Activated naive CD4-positive, alpha-beta T cell treated with anti-CD3 and anti-CD28 coated beads, Interleukin-2, amount 10 ng/mL, durations not matched to agents 7 days and 5 days (primary cell): ENCODE measurements at places on chromosomes 3 and 15.

DNA sequence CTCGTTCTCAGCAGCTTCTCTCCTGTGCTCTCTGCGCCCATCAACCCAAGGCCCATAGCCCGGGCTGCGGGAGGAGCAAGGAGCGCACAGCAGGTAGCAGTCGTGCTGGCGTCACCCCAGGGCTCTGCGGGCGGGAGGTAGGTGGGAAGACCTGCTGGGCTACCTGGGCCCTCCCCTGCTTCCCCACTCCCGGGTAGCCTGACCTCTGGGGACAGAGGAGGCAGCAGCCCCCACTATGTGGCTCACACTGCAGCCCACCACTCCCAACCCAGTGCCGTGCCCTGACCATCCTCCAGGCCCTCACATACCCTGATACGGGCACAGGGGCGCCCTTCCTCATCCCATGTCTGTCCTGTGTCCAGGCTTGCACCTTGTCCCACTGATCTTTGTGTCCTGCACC, 171.0 kb downstream of the NSMCE3 start:
- no peaks in the 10 kb centered on the region for H3K27me3 ChIP-seq
- peaks cover 3% of the 10 kb centered on the region for H3K4me1 ChIP-seq
- H3K4me3 ChIP-seq: no peak overlapping the region

- peaks cover 40% of the 10 kb centered on the region for H3K27me3 ChIP-seq
- no peak overlapping the region for H3K4me3 ChIP-seq
- H3K4me1 ChIP-seq: no peaks in the 10 kb centered on the region
- H3K27ac ChIP-seq: no peak overlapping the region
- DNase-seq: no peak
These were observed 53.7 kb downstream of the ADCY5 start for GRCh38 chr3:123395235-123395634.

DNA sequence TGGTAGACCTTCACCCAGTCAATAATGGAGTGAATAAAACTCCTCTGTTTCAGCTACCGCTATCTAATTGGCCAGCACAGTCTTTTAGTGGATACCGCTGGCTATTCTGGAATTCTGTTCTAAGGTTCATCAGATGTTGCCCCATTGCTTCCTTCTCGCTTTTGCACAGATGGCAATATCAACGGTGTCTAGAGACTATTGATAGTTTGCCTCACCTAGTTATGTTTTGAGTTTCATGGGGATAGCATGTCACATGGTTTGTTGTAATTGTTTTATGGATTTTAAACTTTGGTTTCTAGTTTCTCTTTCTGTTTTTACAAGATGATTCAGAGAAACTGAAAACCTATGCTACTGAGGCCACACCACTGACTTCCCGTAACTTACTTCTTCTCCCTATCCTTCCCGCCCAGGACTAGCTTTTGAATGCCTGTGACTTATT, 2.0 kb downstream of the XRN1 start:
- H3K27ac ChIP-seq: peak overlapping the region; percentile 98
- peaks cover 36% of the 10 kb centered on the region for H3K4me1 ChIP-seq
- peaks cover 4% of the 10 kb centered on the region for H3K27me3 ChIP-seq
- peak; percentile 50 for DNase-seq
- H3K36me3 ChIP-seq: peaks cover 38% of the 10 kb centered on the region

DNA sequence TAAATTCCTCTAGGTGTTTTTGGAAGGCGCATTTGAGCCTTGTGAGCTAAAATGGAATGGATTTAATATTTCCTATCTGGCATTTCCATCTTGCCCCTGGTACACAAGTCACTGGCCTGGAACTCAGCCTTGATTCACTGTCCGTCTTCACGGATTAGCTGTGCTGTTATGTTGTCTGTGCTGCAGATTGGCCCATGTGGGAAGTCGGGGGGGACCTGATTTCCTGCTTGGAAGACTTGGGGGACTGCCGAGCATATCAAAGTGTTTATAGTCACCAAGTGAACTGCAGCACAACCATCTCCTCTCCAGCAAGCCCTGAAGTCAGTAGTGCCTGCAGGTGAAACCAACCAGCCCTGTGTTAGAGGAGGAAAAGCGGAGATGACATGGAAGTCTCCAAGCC, 12.2 kb downstream of the GHRL start:
- peaks cover 60% of the 10 kb centered on the region for H3K36me3 ChIP-seq
- H3K27me3 ChIP-seq: no peaks in the 10 kb centered on the region
- peaks cover 38% of the 10 kb centered on the region for H3K4me1 ChIP-seq
- H3K27ac ChIP-seq: no peak overlapping the region
- H3K4me3 ChIP-seq: no peak overlapping the region

DNA sequence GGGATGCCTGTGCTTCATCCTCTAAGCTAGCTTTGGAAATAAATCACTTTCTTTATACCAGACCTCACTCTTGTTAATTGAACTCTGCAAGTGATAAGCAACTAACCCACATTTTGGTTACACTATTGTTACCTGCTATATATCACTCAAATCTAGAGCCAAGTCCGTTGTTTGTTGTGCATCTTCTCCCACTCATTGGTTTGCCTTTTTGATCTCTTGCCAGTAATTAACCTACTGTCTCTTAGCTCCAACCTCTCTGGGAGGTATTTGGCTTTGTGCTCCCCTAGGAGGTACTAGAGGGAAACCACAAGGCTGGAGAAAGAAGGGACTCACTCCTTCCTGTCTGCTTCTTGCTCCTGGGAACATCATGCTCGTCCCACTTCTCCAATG, 12.8 kb upstream of the CRBN start:
- no peak for DNase-seq
- no peaks in the 10 kb centered on the region for H3K36me3 ChIP-seq
- no peaks in the 10 kb centered on the region for H3K27me3 ChIP-seq
- peak overlapping the region; percentile 83 for H3K27ac ChIP-seq
- no peak overlapping the region for H3K4me3 ChIP-seq

DNA sequence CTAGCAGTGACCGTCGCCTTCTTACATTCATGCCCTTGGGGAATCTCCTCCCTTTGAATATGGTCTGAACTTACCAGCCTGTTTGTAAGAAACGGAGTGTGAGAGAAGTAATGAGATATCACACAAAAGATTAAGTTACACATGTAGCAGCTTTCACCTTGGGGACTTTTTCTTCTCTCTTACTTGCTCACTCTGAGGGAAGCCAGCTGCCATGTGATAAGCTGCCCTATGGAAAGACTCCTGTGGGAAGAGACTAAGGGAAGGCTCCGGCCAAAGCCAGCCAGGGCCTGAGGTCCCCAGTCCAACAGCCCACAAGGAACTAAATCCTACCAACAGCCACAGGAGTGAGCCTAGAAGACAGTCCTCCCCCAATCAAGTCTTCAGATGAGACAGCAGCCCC, 190.4 kb upstream of the TSC22D2 start:
- H3K4me3 ChIP-seq: no peak overlapping the region
- no peak for DNase-seq
- H3K4me1 ChIP-seq: peaks cover 2% of the 10 kb centered on the region
- peaks cover 36% of the 10 kb centered on the region for H3K27me3 ChIP-seq

GRCh38 chr3:156787926-156788663, 38.1 kb upstream of the LEKR1 start:
- peaks cover 40% of the 10 kb centered on the region for H3K4me1 ChIP-seq
- no peak for DNase-seq
- no peak overlapping the region for H3K4me3 ChIP-seq
- H3K27me3 ChIP-seq: no peaks in the 10 kb centered on the region
- H3K36me3 ChIP-seq: peaks cover 23% of the 10 kb centered on the region
- H3K27ac ChIP-seq: no peak overlapping the region
